Activated T-cell treated with anti-CD3 and anti-CD28 coated beads for 4 hours (primary cell): ENCODE measurements at places on chromosomes 7 and 10.

GRCh38 chr7:156669035-156669828, 28.7 kb downstream of the RNF32 start:
- no peak for DNase-seq

DNA sequence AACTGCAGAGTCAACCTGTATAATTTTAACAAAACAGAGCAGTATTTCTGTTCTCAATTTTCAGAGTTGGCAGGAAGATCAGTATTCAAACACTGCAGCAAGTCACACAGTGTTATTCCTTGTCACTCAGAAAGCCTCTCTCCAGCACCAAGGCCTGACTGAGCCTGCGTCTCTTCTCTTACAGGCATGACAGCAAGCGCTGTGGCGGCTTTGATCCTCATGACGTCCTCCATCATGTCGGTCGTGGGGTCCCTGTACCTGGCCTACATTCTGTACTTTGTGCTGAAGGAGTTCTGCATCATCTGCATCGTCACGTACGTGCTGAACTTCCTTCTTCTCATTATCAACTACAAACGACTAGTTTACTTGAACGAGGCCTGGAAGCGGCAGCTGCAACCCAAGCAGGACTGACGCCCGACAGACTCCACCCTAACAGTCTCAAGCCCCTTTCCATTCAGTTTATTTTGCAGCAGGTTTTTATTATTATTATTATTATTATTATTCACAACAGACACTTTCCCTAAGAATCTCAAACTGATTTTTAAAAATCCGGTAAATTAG, 28.0 kb downstream of the GUSB start:
- DNase-seq = no peak

DNA sequence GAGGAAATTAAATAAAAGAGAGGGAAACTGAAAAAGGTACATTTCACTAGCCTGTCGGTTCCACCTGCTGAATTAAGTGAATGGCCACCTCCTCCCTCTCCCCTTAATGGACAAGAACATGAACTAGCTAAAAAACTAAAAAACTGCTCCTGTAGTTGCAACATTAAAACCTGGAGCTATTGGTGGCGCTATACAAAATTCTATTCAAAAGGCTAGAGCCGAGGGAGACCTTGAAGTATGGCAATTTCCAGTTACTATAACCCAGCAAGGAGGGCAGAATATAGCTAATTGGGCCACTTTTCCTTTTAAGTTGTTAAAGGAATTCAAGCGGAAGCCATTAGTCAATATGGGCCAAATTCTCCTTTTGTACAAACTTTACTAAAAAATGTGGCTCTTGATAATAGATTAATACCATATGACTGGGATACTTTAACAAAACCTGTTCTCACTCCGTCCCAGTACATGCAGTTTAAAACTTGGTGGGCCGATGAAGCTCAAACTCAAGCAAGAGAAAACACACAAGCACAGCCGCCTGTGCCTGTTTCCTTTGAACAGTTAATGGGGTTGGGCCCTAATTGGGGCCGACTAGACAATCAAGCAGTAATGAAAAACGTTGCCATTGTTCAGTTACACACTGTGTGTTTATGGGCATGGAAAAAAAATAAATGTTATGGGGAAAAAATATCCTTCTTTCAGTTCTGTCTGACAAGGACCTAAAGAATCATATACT, 6.5 kb upstream of the CHST3 start:
- no peak for DNase-seq

- no peak for DNase-seq
Measured at GRCh38 chr10:79162861-79163665, 94.3 kb downstream of the ZMIZ1 start.

GRCh38 chr10:117135480-117136140, 2.5 kb downstream of the VAX1 start:
- no peak for DNase-seq

DNA sequence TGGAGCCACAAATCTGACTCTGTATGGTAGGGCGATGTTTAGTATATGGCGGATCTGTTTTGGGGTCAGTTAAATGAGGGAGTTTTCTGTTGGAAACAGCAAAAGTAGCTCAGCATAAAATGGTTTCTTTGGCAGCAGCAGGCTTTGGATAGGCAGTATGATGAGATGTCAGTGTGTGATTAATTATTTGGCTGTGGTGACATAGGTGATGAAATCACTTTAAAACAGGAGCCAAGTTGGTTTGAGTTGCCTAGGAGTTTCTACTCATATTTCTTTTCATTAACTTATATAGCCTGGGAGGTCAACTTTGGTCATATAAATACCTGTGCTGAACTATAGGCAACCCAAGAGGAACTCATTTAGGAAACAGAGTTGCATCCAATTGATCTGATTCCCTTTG, 291.2 kb downstream of the LRMDA start:
- no peak for DNase-seq

DNA sequence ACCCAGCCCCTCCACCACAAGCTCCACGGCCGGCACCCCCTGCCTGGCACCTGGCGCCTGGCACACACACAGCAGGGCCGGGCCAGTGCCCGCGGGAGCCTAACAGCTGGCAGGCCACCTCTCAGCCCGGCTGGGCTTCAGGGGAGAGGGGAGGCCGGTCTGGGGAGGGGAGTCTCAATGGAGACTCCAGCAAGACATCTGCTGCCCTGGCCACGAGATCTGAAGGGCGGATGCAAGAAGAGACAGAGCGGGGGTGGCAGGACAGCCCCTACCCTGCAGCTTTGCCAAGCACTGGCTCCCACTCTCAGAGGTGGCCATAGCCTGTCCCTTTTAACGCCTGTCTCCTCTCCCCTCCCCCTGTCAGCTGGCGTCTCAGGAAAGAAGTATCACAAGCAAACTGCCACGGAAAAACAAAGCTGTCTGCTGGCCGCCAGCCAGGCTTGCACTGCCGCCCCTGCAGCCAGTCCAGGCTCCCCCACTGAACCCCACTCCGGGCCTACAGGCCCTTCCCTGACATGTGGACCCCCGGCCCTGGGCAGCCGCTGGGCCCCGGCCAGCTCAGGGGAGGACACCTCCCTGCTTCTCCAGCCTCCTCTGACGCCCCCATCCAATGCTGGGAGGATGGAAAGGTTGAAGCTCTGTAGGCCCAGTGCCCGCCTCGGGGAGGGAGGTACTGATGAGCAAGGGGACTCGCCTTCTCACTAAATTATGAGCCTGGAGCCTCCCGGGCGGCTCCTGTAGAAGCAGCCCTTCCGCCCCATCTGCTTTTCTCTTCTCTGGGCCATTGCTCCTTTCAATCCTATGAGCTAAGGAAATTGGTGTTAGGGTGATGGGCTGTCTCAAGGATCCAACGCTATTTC, 178.4 kb downstream of the ARHGAP12 start:
- no peak for DNase-seq

GRCh38 chr10:72134785-72135767, 46.7 kb upstream of the SPOCK2 start:
- no peak for DNase-seq

DNA sequence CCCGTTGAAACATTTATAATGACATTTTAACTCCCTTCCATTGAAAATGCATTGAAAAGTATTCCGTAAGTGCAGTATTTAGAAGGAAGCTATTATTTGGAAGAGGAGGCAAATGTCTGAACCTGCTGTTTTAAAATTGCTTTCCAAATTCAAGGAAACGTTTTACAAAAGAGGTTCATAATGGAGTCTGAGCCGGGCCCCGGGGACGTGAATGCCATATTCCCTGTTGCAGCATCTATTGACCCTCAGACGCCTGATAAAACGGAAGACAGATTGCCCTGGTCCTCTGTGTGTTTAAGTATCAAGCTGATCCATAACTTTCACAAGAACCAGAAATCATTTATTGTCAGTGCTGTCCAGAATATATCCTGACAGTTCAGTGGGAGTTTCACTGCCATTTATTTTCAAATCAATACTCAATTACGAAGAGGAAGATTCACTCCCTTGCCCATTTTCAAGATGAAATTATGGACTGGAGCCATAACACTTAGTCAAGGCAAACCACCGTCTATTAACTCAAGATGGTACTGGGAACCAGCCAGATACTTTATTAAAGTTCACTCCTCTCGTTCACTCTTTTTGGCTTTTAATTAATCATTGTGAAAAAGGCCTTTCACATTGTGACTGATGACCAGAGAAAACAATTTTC, 435.7 kb upstream of the PFKP start:
- DNase-seq = no peak

GRCh38 chr7:91852263-91852741, 28.2 kb downstream of the MTERF1 start:
- no peak for DNase-seq

- DNase-seq = no peak
Measured at GRCh38 chr10:99527526-99528493, 4.9 kb upstream of the NKX2-3 start.

GRCh38 chr10:76265441-76266113, 834.2 kb downstream of the LRMDA start:
- no peak for DNase-seq

- DNase-seq = no peak
Measured at GRCh38 chr7:89001306-89001705, 205.8 kb upstream of the TEX47 start.

DNA sequence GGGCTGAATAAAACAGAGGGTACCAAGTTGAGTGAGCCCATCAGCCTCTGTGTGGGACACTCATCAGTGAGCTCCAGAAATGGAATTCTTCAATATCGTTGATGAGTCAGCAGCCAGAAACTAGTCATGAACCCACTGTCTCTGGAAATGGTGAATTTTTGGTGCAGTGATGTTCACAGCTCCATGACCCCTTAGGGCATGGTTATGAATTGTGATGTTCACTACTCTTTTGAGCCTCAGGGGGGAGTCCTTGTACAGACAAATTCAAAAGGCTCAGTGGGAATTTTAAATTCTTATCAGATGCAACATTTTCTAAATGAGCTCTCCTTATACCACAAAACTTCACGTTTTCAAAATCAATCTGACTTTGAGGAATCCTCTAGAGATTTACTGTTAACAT, 335.7 kb downstream of the PHTF2 start:
- no peak for DNase-seq

- no peak for DNase-seq
Measured at GRCh38 chr10:48594371-48594770, 10.5 kb downstream of the ARHGAP22 start.

- DNase-seq = no peak
Measured at GRCh38 chr7:129126314-129126713, 18.2 kb upstream of the TSPAN33 start.

GRCh38 chr7:46003896-46004875, 83.1 kb upstream of the IGFBP3 start:
- no peak for DNase-seq

DNA sequence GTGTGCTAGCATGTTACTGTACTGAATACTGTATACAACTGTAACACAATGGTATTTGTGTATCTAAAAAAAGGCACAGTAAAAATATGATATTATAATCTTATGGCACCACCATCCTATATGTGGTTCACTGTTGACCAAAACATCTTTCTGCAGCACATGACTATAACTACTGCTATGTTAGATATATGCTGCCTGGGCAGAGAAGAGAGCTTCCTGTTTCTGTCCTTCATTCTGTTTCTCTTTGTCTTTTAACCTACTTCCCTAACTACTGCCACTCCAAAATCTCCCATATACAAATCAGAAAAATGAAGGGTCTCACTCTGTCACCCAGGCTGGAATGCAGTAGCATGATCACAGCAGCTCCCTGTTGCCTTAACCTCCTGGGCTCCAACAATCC, 8.8 kb upstream of the FGL2 start:
- DNase-seq = no peak

- no peak for DNase-seq
Measured at GRCh38 chr7:41007811-41008210, 695.1 kb downstream of the INHBA start.

GRCh38 chr10:51724038-51724437, 24.6 kb upstream of the CSTF2T start:
- DNase-seq = no peak

DNA sequence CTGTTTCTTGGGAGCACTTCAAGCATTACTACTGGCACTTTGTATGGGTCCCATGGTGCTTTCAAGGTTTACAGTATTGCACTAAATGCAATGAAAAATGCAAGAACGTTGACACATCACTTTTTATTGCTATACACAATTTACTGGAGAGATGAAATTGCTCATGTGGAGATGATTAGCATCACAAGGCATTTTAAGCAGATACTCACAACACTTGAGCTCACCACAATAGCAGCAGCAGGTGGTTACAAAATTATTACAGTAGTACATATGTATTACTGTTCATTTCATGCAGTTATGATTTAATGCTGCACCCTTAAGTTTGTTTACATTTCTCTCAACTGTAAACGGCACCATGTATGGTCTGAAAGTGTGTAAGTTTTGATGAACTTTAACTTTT, 537.7 kb downstream of the GRM8 start:
- no peak for DNase-seq

GRCh38 chr10:7948371-7949000, 106.0 kb upstream of the GATA3 start:
- no peak for DNase-seq

- DNase-seq = no peak
Measured at GRCh38 chr7:128831178-128831993, 1.2 kb downstream of the FLNC start.

DNA sequence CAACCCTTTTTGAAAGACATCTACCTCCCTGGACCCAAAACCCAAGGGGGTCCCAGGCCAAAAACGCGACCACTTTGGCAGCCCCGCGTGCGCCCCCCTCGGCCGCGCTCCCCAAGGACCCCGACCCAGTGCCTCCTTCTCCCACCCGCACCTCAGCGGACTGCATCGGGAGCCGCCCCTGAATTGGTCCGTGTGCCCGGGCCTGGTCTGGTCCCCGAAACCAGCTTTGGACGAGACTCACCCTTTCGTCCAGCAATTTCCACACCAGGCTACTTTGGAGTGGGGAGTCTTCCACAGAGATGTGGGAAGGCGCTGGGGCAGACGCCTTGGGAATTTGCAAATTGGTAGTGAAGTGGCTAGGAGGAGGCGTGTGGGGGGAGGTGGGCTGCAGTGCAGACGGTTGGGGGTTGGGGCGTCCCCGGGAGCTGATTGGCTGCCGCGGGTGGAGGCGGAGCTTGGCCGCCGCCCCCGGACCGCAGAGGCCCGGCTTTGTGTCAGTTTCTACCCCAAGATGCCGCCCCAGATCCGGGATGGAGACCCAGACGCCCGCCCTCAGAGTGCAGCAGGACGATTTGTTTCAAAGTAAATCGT, 16.9 kb downstream of the TCAF1 start:
- DNase-seq = no peak

- DNase-seq = no peak
Measured at GRCh38 chr7:37391791-37392672, 56.6 kb downstream of the ELMO1 start.
